KBM-7 (cell line): ENCODE measurements at places on chromosomes 4 and X.

DNA sequence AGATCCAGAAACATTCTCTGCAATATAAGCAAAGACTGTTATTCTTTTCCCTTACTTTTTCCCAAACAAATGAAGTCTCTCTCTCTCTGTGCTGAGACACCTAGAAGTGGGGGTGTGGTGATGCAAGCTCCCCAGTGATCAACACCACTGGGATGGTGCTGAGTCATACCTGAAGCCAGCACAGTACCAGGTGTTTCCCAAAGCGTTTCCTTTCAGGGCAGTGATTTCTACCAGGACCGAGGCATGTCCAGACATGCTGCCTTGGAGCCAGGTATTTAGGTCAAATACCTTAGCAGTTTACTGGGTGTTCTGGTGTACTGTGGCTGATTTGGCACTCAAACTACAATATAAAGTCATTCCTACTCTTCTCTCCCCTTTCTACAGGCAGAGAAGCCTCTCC, 726.5 kb downstream of the FAM133A start:
- no peak for DNase-seq

- DNase-seq = peak; percentile 28
Measured at GRCh38 chrX:134406356-134407064, 53.5 kb upstream of the HPRT1 start.

DNA sequence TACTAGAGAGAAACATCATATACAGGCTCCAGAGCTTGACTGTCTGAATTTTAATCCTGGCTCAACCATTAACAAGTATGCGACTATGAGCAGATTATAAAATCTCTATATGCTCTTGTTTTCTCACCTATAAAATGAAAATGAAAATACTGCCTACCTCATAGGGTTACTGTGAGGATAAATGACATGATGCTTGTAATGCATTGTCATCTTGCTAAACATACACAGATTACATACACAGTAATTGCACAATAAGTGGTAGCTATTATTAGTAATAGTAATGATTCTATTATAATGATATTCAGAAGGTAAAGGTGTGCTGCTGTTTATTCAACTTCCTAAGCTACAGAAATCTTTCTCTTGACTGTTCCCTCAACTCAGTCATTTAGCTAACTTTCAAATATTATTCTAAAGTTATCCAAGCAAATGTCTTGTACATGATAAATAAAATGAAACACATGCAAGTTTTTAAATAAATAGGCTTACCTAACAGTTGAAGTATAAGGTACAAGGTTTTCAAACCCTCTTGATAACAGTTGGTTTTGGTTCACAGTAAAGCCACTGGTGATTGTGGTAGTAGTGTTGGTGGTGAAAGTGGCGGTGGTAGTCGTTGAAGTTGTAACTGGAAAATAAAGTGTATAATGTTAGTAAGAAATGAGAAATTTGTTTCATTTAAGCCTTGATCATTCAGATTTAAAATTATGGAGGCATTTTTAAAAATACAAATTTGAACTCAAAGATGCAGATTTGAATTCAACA, 38.9 kb downstream of the NUP62CL start:
- DNase-seq = no peak

- no peak for DNase-seq
Measured at GRCh38 chr4:169160825-169161224, 109.9 kb downstream of the SH3RF1 start.

DNA sequence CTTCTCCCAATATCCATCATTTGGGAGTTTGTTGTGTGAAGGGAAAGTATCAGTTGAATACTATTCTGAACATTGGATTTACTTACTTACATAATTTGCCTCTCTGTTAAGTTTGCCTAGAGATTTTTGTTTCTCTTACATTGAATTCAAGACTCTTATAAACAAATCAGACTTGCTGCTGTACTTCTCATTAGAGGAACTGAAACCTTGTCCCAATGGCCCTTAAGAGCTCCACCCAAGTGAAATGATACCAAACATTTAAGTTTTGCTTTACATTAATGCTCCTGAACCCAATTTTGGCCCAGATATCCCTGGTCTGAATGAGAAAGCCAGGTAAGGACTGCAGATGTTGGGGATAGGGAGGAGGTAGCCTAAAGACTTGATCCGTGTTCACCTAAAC, 32.0 kb downstream of the HAND2 start:
- DNase-seq = no peak
